ENCODE measurements at places on chromosomes 4 and X. TPM values are rescaled to one million over a fixed set of nuclear protein-coding genes. Genes with fewer than 3 reads are reported as not detected.

GRCh38 chr4:41471126-41472071, 66.6 kb upstream of the LIMCH1 start:
- no peak for DNase-seq

DNA sequence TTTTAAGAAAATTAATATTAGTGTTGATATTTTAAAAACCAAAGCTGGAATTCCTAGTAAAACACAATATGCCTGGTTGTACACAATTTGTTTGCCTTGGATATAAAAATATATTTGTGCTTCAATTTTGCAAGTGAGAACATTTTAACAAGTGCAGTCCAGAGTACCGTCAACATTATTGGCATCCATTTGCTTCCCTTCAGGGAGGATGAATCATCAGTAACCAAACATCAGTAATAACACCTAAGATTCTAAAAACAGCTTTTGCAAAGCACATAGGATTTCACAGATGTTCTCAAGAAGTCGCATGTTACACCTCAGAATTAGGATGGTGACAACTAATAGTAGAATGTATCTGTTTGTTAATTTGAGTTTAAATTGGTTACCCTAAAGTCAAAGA, 262.6 kb upstream of the BMP3 start:
- DNase-seq = no peak

Gene FHDC1
- total RNA-seq = 4.0 TPM

Gene SYNPO2
- total RNA-seq = 8.8 TPM

DNA sequence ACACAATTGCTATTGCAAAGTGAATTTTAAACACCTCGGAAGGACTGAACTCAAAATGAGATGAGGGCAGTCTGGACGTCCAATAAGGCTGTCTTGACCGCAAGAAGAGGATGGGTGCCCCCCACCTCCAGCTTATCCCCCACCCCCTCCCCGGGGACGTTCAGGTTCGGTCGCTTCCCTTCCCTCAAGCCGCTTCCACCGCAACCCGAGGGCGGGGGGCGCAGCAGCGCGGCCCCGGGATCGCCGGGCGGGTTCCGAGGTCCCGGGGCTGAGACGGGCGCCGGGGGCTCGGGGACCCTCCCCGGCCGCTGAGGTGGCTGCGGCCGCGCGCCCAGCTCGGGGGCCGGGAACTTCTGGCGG, 480 bp downstream of the USP46 start:
- DNase-seq = peak; percentile 27

- DNase-seq = no peak
Observed at GRCh38 chrX:107567370-107567769, 60.9 kb upstream of the PRPS1 start.

DNA sequence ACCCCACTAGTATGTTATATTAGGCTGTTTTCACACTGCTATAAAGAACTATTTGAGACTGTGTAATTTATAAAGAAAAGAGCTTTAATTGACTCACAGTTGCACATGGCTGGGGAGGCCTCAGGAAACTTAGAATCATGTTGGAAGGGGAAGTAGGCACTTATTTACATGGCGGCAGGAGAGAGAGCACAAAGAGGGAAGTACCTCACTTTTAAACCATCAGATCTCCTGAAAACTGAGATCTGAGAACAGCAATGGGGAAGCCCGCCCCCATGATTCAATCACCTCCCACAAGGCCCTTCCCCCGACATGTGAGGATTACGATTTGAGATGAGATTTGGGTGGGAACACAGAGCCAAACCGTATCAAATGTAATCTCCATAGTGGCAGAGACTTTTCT, 45.4 kb upstream of the XK start:
- DNase-seq = no peak

DNA sequence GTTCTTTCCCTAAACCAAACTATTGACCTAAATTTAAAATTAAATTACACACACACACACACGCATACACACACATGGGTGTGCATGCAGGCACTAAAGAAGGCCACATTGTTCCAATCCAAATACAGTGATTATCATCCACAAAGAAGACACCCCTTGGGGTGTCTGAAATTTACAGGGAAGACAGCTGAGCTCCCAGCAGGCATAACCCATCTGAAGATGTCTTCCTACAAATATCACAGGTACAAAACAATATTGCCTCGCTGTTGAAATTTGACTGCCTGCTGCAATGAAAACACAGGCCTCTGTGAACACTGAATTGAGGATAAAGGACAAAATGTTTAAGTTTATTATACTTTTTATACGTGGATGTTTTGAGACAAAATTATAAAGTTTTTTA, 50.2 kb upstream of the SLC7A11 start:
- DNase-seq = peak; percentile 15

GRCh38 chr4:142440093-142440492, 406.0 kb downstream of the INPP4B start:
- DNase-seq = no peak

GRCh38 chr4:88729146-88729760, 31.6 kb upstream of the NAP1L5 start:
- DNase-seq = no peak

Gene TXK
- total RNA-seq = 0.27 TPM

- peak; percentile 1 for DNase-seq
Observed at GRCh38 chr4:120754590-120754989, 167.9 kb downstream of the PRDM5 start.

Gene MBNL3
- total RNA-seq = 6.5 TPM

DNA sequence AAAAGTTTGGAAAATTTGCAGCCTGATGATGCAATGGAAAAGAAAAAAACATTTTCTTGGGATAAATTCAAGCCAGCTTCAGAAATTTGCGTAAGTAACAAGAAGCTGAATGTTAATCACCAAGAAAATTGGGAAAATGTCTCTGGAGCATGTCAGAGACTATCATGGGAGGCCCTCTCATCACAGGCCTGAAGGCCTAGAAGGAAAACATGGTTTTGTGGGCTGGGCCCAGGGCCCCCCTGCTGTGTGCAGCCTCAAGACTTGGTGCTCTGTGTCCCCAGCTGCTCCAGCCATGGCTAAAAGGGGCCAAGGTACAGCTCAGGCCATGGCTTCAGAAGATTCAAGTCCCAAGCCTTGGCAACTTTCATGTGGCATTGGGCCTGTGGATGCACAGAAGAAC, 1049.8 kb upstream of the GRIA3 start:
- no peak for DNase-seq
